Hematopoietic multipotent progenitor cell treated with erythropoietin and hydrocortisone succinate and interleukin-3 and kit ligand, for 15 days (in vitro differentiated cells): ENCODE measurements at places on chromosomes 16 and 17.

DNA sequence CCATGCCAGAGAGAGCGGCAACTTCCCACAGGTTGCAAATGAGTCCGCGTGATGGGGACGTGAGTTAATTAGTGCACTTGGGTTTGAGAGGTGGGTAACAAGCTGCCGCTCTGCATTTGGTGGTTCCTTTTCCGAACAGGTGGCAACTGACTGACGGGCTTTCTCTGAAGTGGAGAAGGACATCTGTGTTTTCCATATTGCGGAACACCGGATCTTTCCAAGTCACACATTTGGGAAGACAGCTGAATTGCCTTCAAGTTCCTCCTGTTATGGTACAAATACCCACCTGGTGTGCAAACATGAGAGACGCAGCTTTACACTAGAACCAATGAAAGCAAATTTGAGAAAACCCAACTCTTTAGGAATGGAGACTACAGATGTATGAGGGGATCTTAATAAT lies 451.3 kb upstream of the ZFHX3 start:
- no peak for DNase-seq

DNA sequence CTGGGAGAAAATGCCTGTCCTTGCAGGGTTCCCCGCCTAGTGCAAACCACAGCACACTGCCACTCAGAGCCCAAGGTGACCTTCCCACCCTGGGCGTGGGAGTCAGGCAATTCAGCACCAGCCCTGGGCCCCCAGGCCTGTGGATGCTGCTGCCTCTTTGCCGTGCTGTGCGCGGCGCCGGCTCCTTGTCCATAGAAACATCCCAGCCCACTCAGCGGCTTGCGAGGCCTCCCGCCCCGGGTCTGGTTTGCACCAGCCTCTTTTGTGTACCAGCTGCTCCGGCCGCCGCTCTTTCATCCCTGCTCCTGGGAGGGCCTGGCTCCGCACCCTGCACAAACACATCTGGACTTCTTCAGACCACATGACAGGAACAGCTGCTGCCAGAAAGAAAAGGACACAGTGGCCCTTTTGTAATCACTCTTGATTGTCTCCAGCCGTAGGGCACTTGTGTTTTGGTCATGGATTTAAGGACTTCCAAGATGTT lies 75.4 kb upstream of the SDK2 start:
- DNase-seq = no peak

GRCh38 chr17:79317916-79318315 lies 243.3 kb downstream of the ENGASE start:
- DNase-seq = no peak

DNA sequence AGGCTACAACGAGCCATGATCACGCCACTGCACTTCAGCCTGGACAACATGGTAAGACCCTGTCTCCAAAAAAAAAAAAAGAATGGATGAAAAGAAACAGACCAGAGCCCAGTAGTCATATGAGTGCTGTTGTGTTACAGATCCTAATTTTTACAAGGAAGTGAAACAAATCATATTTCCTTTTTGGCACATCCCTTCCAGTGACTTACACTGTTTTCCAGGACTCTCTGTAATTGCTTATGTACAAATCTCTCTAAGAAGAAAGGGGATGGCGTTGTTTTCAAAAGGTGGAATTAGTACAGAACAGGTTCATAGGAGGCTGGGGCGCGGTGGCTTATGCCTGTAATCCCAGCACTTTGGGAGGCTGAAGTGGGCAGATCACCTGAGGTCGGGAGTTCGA lies 19.8 kb upstream of the ZNF594 start:
- no peak for DNase-seq

DNA sequence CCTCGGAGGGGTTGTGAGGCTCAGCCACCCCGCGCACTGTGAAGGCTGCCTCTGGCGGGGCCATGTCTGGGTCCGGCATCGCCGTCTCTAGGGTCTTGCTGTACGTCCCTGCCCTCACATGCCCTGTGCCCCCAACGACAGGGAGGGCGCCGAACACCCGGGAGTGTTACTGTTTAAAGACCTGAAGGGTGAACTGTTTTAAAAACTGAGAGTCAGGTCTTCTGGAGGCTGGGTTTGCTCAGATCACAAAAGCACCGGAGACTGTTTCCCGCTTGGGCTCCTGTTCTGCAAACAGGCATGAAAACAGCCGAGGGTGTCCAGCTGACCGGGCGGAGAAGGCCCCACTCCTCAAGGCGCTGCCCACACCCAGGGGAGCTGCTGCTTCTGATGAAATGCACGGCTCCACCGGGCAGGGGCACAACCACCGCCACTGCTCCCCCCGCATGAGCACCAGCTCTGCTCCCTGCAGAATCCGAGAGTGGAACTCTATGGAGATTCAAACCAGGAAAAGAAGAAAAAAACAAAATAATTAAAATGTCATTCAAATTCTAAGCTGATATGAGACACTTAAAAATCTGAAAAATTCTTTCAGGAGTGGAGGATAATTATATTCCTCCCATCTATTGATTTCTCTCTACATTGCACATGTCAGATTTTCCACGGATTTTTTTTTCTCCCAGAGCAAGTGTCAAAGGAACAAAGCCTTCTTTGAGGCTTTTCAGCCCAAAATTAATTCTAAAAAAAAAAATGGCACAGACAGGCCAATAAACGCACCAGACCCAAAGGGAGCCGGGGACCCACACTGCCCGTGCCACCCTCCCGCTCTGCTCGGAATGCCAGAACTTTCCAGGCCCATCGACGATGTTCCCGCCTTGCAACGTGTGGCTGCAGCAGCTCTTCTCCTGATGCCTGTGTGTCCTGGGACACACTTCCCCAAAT lies 74.3 kb downstream of the LMF1 start:
- DNase-seq = no peak

DNA sequence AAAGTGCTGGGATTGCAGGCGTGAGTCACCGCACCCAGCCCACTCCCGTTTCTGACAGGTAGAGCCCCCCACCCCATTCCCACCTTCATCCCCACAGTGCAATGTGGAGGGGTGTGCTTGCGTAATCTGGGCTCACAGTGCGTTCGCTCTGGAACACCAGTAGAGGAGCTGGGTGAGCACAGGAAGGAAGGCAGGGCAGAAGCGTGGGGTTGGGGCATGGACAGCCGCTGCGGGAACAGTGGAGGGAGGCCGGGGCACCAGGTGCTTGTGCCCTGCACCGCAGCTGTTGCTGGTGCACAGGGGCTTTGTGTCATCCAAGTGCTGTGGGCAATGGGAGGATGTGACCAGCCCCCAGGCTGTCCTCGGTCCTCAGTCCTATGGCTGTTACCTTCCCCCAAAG lies 24.7 kb downstream of the KDM8 start:
- no peak for DNase-seq

GRCh38 chr16:49924078-49924477 lies 68.2 kb upstream of the ZNF423 start:
- no peak for DNase-seq
